Stimulated activated CD4-positive, alpha-beta T cell treated with anti-CD3 and anti-CD28 coated beads, Interleukin-15, amount 100 ng/mL, for 48 hours (primary cell): ENCODE measurements at places on chromosomes 3 and 15.

DNA sequence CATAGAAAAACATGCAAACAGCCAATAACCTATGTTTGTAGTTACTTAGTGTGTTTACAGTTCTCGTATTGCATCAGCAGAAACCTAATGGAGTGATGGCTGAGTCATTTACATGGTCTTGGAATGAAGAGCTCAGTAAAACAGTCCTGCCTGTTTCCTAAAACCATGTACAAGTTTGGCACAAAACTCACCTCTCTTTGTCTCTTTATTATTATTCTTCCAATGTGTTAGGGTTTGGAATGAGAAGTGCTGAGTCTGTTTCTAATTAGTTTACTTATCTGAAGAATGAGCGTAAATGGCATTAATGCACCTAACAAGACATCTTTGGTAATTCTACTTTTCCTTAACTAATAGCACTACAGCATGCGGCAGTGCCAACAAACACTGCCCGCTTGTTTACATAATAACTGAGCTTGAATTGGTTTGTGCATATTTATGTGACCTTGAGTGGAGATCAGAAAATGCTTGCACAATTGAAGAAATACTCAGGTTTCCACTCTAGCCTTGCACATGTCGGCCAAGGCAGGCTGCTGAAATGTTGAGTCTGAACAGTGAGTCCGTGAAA lies 385.4 kb upstream of the SEMA6D start:
- DNase-seq: no peak

DNA sequence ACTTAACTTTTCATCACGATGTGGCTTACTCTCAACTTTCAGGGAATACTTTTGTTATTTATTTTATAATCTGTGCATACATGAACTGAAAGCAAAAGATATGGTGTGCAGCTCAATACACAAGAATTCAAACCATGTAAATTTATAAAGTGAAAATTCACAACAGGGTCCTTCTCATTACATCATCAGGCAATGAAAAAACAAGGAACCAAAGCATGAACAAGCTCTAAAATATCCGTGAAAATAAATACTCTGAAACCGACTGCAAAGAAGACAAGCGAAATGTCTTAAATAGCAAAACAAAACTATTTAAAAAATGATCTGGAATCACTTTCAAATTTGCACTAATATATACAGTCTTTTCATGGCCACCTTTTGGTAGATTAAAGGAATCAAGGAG lies 28.9 kb downstream of the GNB5 start:
- DNase-seq: no peak

DNA sequence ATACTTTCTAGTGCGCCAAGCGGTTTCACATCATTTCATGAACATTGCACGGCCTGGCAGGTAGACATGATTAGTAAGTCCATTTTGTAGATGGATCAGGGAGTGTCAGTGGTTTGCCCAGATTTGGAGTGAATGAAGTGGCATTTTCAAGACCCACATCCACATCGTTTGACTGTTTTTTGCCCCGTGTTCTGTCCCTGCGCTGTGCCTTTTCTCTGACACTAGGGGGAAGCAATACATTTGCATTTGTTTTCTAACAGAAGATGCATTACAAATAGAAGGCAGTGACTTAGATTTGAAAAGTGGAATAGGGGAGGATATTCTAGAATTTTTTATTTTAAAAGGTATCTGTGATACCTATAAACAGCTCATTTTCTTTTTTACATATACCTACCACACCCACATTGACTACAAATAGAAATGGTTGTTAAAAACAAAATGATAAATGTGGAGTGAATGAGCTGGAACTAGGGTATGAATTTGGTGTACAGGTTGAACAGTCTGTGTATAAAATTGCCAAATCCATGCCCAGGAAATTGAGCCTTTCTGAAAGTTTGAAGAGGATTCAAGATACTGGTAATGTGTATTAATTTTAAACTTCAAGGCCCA lies 98.0 kb downstream of the USP13 start:
- no peak for DNase-seq

DNA sequence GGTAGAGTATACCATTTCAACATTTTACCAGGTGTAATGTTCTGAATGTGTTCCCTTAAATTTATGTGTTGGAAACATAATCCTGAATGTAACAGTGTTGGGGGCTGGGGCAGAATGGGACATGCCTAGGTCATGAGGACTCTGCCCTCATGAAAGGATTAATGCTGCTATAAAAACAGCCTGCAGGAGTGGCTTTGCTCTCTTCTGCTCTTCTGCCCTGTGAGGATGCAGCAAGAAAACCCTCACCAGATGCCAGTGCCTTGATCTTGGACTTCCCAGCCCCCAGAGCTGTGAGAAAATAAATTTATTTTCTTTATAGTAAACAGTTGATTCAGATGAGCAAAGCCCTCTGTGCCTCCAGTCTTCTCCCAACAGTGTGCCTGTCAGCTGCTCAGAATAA lies 326.0 kb upstream of the ONECUT1 start:
- DNase-seq: no peak

- no peak for DNase-seq
Measured at GRCh38 chr3:120831066-120831465, 76.9 kb upstream of the STXBP5L start.

- no peak for DNase-seq
Measured at GRCh38 chr3:132378048-132378762, 39.1 kb upstream of the DNAJC13 start.

- no peak for DNase-seq
Measured at GRCh38 chr3:66492672-66493071, 8.2 kb downstream of the LRIG1 start.
